ENCODE measurements at places on chromosomes 16 and 17.
A peak's percentile ranks its signal among the peaks of the same experiment; 100 is the strongest.

DNA sequence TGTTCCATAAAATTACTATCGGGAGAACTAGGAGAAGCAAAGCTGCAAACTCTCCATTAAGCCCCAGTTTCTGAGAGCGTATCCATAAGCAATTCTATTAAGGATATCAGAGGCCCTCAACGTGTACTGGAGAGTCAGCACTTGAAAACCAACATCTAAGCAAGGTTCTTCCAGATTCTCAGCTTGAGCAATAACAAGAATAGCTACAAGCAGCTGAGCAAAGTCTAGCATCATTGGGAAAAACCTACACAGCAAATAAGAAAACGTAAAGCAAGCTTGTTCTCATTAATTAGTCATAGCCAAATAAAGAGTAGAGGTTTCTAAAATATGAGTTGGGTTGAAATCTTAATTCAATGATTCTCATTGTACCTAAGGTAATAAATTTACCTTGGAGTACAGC is 26.9 kb upstream of the COX10 start:
- no peak for DNase-seq

GRCh38 chr17:64103391-64104364 is 26.3 kb downstream of the ERN1 start:
- no peak for DNase-seq

DNA sequence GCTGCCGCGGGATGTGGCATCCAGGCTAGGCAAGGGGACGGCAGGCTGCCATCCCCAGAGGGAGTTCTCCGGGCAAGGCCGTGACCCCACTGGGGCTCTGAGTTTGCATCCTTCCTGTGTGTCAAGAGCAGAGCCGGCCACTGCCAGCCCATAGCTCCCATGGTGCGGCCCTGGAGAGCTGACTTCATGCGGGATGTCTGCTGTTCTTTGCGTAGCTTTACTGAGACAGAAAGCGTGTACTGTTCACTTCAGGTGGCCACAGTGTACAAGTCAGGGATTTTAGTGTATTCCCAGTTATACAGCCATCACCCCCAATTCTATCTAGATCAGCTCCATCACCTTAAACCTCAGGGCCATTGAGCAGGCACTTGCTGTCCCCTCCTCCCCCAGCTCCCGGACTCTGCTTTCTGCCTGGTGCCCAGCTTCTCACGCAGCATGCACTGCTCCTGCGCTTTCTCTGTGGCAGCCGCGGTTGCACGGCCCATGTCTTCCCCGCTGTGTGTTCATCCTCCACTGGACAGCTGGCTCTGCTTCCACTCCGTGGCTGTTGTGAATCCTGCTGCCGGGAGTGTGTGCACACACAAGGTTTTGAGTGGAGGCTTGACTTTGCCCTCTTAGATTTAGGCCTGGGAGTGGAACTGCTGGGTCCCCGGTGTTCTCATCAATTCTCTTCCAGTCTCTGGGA is 71.2 kb downstream of the KLHDC4 start:
- no peak for DNase-seq

- no peak for DNase-seq
Observed at GRCh38 chr17:7217113-7217987, 2.3 kb downstream of the DLG4 start.

DNA sequence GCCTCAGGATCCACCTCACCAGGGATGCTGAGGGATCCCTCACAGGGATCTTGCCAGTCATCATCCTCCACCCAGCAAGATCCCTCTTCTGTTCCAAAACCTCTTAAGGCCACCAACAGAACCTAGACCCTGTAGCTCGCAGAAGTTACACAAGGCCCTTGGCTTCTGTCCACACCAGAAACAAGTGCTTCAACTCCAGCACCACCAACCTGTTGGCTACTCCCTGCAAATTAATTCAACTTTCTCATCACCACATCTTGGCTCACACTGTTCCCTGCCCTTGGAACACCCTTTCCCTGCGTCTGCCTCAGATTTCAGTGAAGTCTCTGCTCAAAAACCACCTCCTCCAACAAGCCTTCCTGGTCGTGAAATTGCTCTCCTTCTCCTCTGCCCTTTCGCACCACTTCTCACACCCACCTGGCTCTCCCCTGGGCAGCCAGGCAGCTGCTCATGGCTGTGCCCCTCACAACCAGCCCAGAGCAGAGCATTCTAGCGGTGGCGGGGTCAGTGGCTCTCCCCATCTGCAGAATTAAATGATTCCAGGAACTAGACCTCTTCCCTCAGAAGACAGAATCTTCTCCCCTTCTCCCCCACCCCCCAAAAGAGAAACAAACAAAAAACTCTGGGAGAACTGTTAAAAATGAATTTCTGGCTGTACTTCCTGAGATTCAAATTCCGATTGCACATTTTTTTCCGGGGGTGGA is 1.8 kb downstream of the PLLP start:
- no peak for DNase-seq

DNA sequence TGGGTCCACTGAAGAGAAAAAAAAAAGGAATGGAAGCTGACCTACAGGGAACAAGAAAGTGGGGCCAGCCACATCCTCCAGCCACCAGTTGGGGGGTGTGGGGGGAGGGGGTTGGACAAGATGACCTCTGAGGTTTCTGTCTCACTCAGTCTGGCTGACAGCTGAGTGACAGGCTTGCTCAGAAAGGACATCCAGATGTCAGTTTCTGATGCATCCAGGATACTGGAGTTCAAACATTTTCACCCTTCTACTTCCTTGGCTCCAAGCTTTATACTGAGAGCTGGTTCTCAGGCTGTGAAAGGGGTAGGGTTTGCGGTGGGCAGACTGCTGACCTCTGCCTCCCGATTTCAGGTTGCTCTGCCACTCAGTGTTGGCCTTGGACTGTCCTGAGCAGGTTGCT is 2178.3 kb downstream of the TP53TG3F start:
- no peak for DNase-seq

DNA sequence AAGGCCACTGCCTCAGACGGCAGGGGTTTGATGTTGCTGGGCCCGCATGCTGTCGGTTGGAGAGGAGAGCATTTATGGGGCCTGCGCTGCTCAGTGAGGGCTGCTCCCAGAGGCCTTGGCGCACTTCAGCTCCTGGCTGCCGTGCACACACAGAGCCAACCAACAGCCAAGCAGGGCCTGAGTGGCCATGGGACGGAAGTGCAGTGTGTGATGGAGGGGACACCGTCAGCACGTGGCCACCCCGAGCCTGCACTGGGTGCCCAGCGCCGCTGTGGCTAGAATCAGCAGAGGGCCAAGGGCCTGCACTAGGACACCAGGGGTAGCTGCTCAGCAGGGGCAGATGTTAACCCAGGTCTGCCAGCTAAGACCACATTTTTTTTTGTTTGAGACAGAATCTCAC is 21.8 kb downstream of the KLHL36 start:
- no peak for DNase-seq

DNA sequence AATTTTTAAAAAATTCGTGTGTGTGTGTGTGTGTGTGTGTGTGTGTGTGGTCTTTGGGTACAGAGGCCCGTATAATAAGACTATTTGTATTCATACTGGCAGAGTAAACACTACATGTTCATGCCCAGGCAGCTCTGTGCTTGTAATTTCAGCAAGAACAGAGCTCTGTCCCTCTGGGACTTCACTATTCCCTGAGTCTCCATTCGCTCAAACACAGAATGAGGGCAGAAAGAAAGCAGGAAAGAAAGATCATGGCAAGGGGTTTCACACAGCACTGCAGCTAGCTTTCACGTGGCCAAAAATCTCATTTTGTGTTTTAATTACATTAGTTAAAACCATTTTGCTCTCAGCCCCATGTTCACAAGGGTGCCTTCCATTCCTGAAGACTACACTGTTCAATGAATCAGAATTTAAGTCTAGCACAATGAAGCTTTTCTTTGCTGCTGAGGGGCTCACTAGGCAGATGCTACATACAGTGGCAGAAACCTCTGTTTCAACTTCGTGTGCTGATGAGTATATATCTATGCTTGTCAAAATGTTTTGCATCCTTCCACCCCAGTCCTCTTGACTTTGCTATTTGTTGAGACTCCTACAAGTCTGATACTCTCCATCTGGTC is 198.4 kb upstream of the C17orf78 start:
- DNase-seq: no peak

DNA sequence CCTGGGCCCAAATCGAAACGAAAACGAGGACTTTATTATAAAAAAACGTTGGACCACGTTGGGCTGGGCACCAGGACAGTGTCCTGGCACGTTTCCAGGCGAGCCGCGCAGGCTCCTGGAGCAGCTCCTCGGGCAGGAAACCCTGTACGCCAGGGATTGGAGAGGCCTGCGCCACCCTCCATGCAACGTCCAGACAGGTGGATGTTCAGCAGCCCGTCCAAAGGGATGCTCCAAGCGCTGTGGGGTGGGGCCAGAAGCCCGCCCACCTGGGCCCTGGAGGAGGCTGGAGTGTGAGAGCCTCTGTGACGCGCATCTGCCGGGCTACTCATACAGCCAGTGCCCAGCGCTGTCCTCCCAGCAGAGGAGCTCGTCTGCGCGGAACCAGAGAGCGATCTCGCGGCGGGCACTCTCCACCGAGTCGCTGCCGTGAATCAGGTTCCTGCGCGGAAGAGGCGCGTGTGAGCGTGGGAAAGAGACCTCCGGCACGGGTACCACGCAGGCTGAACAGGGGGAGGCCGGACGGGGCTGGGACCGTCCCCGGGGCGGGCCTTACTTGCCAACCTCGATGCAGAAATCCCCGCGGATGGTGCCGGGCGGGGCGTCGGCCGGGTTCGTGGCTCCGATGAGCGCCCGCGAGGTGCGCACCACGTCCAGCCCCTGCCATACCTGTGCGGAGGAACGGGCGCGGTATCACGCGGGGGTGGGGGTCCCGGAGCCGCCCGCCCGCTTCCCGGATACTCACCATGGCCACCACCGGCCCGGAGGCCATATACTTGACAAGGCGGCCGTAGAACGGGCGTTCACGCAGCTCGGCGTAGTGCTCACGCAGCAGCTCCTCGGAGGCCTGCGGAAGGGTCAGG is 785 bp downstream of the NME3 start:
- peak; percentile 66 for DNase-seq

All from stimulated activated naive B cell treated with anti-CD40 and anti-IgM and Interleukin-4, amounts not matched to agents 10 μg/mL and 1 μg/mL and 100 μg/mL, for 72 hours (primary cell).